ENCODE measurements at places on chromosomes 12 and 14. TPM values are rescaled to one million over a fixed set of nuclear protein-coding genes. Genes with fewer than 3 reads are reported as not detected.

TAS2R42 gene
- polyA plus RNA-seq: not detected

E2F7 gene
- 9.3 TPM for polyA plus RNA-seq

STON2 gene
- 45.0 TPM for polyA plus RNA-seq

KRT85 gene
- polyA plus RNA-seq: not detected

ACOT6 gene
- polyA plus RNA-seq: not detected

C1S gene
- polyA plus RNA-seq: 51.9 TPM

FKBP4 gene
- 144 TPM for polyA plus RNA-seq

RTN1 gene
- polyA plus RNA-seq: 5.3 TPM

TSPAN8 gene
- 38.2 TPM for polyA plus RNA-seq

HVCN1 gene
- 10.3 TPM for polyA plus RNA-seq

ARPC3 gene
- polyA plus RNA-seq: 238 TPM

CPNE6 gene
- polyA plus RNA-seq: not detected

LTBR gene
- polyA plus RNA-seq: 70.6 TPM

CHGA gene
- polyA plus RNA-seq: 1.1 TPM

ACOT4 gene
- polyA plus RNA-seq: 3.9 TPM

PRH2 gene
- 0.73 TPM for polyA plus RNA-seq

RBP5 gene
- 61.2 TPM for polyA plus RNA-seq

CFL2 gene
- 73.9 TPM for polyA plus RNA-seq

CLEC4C gene
- 0.16 TPM for polyA plus RNA-seq

ENDOU gene
- 0.31 TPM for polyA plus RNA-seq

LRP1-AS gene
- polyA plus RNA-seq: not detected

FRMD6 gene
- 21.3 TPM for polyA plus RNA-seq

TESPA1 gene
- polyA plus RNA-seq: 0.24 TPM

PZP gene
- polyA plus RNA-seq: 0.55 TPM

TAS2R9 gene
- 0.09 TPM for polyA plus RNA-seq

NANOG gene
- 0.32 TPM for polyA plus RNA-seq

ITPR2 gene
- 14.1 TPM for polyA plus RNA-seq

VWF gene
- 11.0 TPM for polyA plus RNA-seq

KLHL33 gene
- polyA plus RNA-seq: 0.44 TPM

RPGRIP1 gene
- polyA plus RNA-seq: 0.47 TPM

DPPA3 gene
- polyA plus RNA-seq: not detected

LRTM2 gene
- 0.90 TPM for polyA plus RNA-seq

SLC2A14 gene
- polyA plus RNA-seq: 0.79 TPM

OR4E2 gene
- not detected for polyA plus RNA-seq

SOAT2 gene
- polyA plus RNA-seq: 1.2 TPM

B4GALNT3 gene
- polyA plus RNA-seq: 24.0 TPM

GNPNAT1 gene
- polyA plus RNA-seq: 33.6 TPM

LRRIQ1 gene
- 46.8 TPM for polyA plus RNA-seq

MEG3 gene
- 55.0 TPM for polyA plus RNA-seq

CRACR2A gene
- polyA plus RNA-seq: 1.5 TPM

VCPKMT gene
- 21.2 TPM for polyA plus RNA-seq

PPFIA2 gene
- 7.2 TPM for polyA plus RNA-seq

BORCS5 gene
- polyA plus RNA-seq: 9.3 TPM

GLT1D1 gene
- polyA plus RNA-seq: 2.5 TPM

LMNTD1 gene
- polyA plus RNA-seq: 0.16 TPM

Measured in left renal cortex interstitium (tissue), 4 donors.